ENCODE measurements at places on chromosomes 11 and 22.

- no peaks in the 10 kb centered on the region for H3K27me3 ChIP-seq
- H3K4me1 ChIP-seq, result peaks cover 3% of the 10 kb centered on the region
- no peak overlapping the region for H3K27ac ChIP-seq
- no peak overlapping the region for H3K4me3 ChIP-seq
- DNase-seq, result no peak
Observed at GRCh38 chr11:71429701-71430100, 18.5 kb downstream of the DHCR7 start.

DNA sequence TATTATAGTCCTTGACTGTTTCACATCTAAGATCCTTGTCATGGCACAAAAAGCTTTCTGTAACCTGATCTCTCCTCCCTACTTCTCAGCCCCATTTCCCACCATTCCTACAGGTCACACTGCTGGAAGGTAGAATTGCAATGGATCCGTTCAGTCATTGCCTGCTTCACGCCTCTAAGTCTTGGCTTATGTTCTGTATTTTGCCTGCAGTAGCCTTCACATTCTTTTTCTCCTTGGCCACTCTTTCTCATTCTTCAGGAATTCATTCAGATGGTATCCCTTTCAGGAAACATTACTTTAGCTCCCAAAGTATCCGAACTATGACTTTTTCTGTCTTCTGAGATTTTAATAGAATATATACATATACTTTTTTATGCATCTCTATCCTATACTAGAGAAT, 731.5 kb downstream of the NTM start:
- no peak overlapping the region for H3K27ac ChIP-seq
- no peaks in the 10 kb centered on the region for H3K36me3 ChIP-seq
- no peak overlapping the region for H3K4me3 ChIP-seq

- no peak overlapping the region for H3K27ac ChIP-seq
- DNase-seq, result no peak
- H3K4me1 ChIP-seq, result no peaks in the 10 kb centered on the region
- no peaks in the 10 kb centered on the region for H3K36me3 ChIP-seq
- H3K4me3 ChIP-seq, result no peak overlapping the region
Observed at GRCh38 chr11:134554861-134555260, 142.8 kb upstream of the B3GAT1 start.

GRCh38 chr22:21030032-21030431, 2.3 kb downstream of the SLC7A4 start:
- peaks cover 3% of the 10 kb centered on the region for H3K36me3 ChIP-seq
- DNase-seq, result no peak
- peak overlapping the region; percentile 29 for H3K27ac ChIP-seq
- H3K27me3 ChIP-seq, result peaks cover 36% of the 10 kb centered on the region

DNA sequence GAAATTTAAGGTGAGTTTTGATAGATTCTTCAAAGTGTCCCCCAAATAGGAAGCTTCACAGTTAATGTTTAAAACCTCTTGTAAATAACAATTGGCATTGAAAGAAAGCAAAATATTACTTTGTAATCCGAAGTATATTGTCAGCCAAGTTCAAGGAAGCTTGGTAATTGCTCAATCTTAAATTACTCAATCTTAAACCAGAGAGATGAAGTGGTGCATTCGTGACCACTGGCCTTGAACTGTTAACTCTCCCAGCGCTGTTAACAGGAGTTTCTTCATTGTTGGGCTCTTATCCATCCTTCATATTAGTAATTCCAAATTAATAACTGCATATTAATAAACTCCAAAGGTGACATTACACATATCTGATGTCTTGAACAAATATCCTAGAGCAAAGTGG, 20.6 kb upstream of the FDX1 start:
- no peaks in the 10 kb centered on the region for H3K4me1 ChIP-seq
- H3K36me3 ChIP-seq, result no peaks in the 10 kb centered on the region
- H3K27me3 ChIP-seq, result no peaks in the 10 kb centered on the region
- H3K27ac ChIP-seq, result no peak overlapping the region
- DNase-seq, result no peak

GRCh38 chr11:61949169-61950034, 749 bp upstream of the BEST1 start:
- no peak overlapping the region for H3K27ac ChIP-seq
- H3K27me3 ChIP-seq, result peaks cover 25% of the 10 kb centered on the region
- no peak overlapping the region for H3K4me3 ChIP-seq
- H3K4me1 ChIP-seq, result peaks cover 6% of the 10 kb centered on the region
- no peaks in the 10 kb centered on the region for H3K36me3 ChIP-seq

DNA sequence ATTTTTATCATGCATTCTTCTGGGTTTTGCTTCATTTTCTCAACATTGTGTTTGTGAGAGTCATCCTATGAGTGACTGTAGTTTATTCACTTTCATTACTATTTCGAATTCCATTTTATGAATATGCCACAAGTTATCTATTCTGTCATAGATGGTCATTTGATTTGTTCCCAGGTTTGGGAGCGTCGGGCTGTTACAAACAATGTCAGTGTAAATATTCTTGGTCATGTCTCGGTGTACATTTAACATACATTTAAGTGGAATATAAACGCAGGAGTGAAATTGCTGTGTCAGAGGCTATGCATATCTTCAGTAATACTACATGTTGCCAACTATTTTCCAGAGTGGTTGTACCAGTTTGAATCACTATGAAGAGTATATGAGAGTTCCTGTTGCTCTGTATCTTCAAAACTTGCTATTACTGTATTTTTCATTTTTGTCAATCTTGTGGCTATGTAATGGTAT, 2.4 kb downstream of the TRIM44 start:
- no peaks in the 10 kb centered on the region for H3K27me3 ChIP-seq
- no peak overlapping the region for H3K4me3 ChIP-seq
- DNase-seq, result no peak
- no peak overlapping the region for H3K27ac ChIP-seq
- peaks cover 12% of the 10 kb centered on the region for H3K36me3 ChIP-seq

DNA sequence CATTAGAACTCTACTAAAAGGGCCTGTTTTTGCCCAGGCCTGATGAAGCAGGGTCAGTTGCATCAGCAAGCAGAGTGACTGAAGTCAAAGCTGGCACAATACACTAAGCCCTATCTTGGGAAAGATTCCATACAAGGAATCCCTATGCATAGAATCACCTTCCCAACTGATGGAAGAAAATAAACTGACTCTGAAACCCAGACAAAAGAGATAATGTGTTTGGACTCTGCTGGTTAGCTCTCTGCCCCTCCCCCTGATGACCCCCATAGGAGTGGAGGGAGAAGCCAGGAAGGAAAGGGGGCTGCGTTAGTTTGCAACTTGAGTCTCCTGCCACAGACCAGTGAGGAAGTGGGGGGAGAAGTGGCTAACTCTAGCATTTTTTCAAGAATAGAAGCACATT, 32.9 kb downstream of the GALNT18 start:
- H3K4me3 ChIP-seq, result no peak overlapping the region
- H3K27me3 ChIP-seq, result peaks cover 5% of the 10 kb centered on the region
- no peaks in the 10 kb centered on the region for H3K36me3 ChIP-seq
- no peak for DNase-seq
- no peaks in the 10 kb centered on the region for H3K4me1 ChIP-seq
- H3K27ac ChIP-seq, result no peak overlapping the region

DNA sequence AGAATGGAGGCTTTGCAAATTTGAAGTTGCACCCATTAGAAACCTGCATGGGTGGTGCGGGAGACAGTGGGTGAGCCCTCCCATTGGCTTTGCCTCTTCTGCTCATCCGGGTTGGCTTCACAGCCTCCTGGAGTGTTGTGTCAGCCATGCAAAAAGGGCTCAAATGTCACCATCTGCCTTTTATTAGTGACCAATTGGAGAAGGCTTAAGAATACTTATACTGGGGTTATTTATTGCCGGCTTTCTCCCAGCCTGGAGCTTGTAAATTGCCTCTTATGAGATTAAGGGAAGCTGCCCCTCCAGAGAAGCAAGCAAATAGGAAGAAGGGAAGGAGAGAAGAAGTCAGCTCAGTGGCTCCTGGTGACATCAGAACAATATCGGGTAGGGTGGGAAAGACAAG, 182.6 kb downstream of the ST3GAL4 start:
- H3K4me1 ChIP-seq, result peaks cover 2% of the 10 kb centered on the region
- no peak overlapping the region for H3K4me3 ChIP-seq
- H3K27me3 ChIP-seq, result peaks cover 39% of the 10 kb centered on the region
- H3K36me3 ChIP-seq, result no peaks in the 10 kb centered on the region
- no peak for DNase-seq

DNA sequence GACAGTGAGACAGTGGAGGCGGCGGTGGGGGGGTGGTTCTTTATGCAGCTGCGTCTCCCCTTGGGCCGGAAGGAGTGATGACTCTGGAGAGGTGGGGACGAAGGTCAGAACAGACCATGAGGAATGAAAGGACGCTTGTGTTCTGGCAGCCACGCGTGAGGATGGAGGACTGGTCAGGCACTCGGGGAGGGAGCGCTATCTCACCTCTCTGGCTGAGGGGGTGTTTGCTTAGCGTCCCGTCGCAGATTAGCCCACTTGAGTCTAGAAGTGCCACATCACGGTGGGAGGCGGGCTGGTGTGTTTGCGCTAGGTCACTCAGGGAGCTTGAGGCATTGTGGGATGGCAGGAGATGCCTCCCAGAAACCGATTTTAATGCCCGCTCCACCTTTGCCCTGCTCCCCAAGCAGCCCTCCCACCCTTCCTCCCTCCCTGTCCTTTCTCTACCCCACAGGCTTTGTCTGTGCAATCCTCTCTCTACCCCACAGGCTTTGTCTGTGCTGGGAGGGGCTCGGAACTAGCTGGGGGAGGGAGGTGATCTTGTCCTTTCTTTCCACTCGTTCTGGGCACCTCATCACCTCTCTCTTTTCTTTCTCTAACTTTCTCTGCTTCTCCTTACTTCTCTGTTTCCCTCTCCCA, 97.8 kb downstream of the PKNOX2 start:
- no peak overlapping the region for H3K27ac ChIP-seq
- peaks cover 71% of the 10 kb centered on the region for H3K27me3 ChIP-seq
- no peak for DNase-seq
- peaks cover 9% of the 10 kb centered on the region for H3K4me1 ChIP-seq
- no peak overlapping the region for H3K4me3 ChIP-seq
- H3K36me3 ChIP-seq, result peaks cover 8% of the 10 kb centered on the region

GRCh38 chr11:115627666-115628460, 123.6 kb upstream of the CADM1 start:
- no peaks in the 10 kb centered on the region for H3K4me1 ChIP-seq
- no peak for DNase-seq
- H3K4me3 ChIP-seq, result no peak overlapping the region
- no peak overlapping the region for H3K27ac ChIP-seq
- peaks cover 10% of the 10 kb centered on the region for H3K27me3 ChIP-seq
- H3K36me3 ChIP-seq, result no peaks in the 10 kb centered on the region

GRCh38 chr22:29799217-29799680, 32.1 kb downstream of the UQCR10 start:
- H3K4me3 ChIP-seq, result no peak overlapping the region
- H3K4me1 ChIP-seq, result peaks cover 2% of the 10 kb centered on the region
- no peak overlapping the region for H3K27ac ChIP-seq
- no peaks in the 10 kb centered on the region for H3K27me3 ChIP-seq
- no peak for DNase-seq

DNA sequence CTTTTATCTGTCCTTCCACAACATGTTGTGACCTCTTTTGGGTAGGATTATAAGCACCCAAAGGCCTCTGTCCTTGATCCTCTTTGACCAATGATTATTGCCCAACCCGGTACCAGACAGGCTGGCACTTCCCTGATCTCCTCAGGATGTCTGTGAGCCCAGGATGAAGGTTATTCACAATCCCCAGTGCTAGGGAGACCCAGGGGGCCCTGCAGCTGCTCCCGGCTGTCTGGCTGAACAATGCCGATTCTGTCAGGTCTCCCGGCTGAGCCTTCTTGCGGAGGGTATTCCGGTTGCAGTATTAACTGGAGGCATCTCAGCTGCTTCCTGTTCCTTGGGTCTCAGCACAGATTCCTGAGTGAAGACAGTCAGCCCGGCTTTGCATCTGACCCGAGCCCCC, 71.2 kb upstream of the CDON start:
- peaks cover 23% of the 10 kb centered on the region for H3K27me3 ChIP-seq
- no peak overlapping the region for H3K4me3 ChIP-seq
- no peaks in the 10 kb centered on the region for H3K36me3 ChIP-seq
- no peak overlapping the region for H3K27ac ChIP-seq
- DNase-seq, result no peak

GRCh38 chr11:134266841-134267251, 9.3 kb upstream of the GLB1L3 start:
- H3K4me1 ChIP-seq, result peaks cover 22% of the 10 kb centered on the region
- H3K27me3 ChIP-seq, result no peaks in the 10 kb centered on the region
- peaks cover 4% of the 10 kb centered on the region for H3K36me3 ChIP-seq
- H3K27ac ChIP-seq, result peak overlapping the region; percentile 34
- DNase-seq, result no peak

DNA sequence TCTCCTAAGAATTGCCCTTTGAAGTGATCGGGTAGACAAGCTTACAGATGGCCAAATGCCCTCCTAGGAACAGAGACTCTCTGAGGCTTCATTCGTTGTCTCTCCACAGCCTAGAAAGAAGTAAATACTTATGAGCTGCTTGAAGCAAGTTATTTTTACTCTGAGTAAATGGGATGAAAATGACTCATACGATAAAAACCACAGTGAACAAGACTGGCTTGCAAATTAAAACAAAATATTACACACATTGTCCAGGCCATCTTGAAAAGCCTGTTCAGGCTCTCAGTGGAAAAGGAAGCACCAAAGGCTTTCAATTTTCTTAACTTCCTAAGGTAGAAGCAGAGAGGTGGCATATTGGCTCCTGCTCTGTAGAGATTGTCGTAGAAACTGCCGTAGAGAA, 294.2 kb downstream of the NELL1 start:
- no peaks in the 10 kb centered on the region for H3K27me3 ChIP-seq
- no peak overlapping the region for H3K27ac ChIP-seq
- H3K36me3 ChIP-seq, result no peaks in the 10 kb centered on the region
- H3K4me1 ChIP-seq, result no peaks in the 10 kb centered on the region
- H3K4me3 ChIP-seq, result no peak overlapping the region
- no peak for DNase-seq

DNA sequence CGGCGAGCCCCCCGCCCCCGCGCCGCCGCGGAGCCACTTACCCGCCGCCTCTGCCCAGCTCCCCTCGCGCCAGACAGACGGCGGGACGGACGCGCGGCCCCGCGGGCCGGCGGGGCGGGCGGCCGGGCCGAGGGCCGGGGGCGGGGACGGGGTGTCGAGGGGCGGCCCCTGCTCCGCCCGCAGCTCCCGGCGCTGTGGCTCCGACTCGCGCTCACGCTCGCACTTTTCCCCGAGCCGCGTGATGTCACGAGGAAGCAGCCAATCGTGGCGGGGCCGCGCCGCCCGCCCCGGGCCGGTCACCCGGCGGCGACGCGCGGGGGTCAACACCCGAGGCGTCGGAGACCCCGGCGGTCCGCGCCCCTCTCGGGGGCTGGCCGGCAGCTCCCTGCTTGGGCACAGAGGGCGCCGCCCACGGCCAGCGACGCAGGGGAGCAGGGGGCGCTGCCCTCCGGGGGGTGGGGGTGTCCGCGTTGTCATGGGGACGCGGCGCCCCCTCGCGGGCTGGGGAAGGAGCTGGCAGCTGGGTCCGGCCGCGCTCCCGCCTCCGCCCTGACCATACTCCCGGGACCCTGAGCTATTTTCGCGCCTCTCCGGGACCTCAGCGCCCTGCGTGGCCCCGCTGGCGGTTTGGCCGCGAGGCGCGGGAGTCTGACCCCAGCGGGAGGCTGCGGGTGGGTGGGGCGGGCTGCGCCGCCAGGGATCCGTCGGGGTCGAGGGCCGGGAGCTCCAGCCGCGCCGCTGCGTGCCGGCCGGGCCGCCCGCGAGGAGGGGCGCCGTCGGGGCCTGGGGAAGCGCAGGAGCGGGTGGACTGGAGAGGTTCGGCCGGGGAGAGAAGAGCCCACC, at the start of gene CHRM4:
Gene CHRM4 (minus strand): TSS at position 199 of the 843 bp plus-strand sequence. CDS start 5,219 bp downstream, outside the sequence.
- peaks cover 35% of the 10 kb centered on the region for H3K27me3 ChIP-seq
- peak within 1 kb of the TSS; percentile 86 for H3K4me3 ChIP-seq
- peak within 1 kb of the TSS; percentile 62 for H3K27ac ChIP-seq
- H3K36me3 ChIP-seq, result no peaks in the 10 kb centered on the region
- H3K4me1 ChIP-seq, result peaks cover 29% of the 10 kb centered on the region
